ENCODE measurements at places on chromosomes 13 and 19. TPM values are rescaled to one million over a fixed set of nuclear protein-coding genes. Genes with fewer than 3 reads are reported as not detected.

The ZNF44 gene
- 15.5 TPM for total RNA-seq

The TMIGD2 gene
- 10.7 TPM for total RNA-seq

The SHISA7 gene
- not detected for total RNA-seq

The CYP4F8 gene
- not detected for total RNA-seq

The SLC1A5 gene
- 159 TPM for total RNA-seq

The PLIN5 gene
- total RNA-seq = 0.41 TPM

The RFPL4AL1 gene
- not detected for total RNA-seq

The EID2B gene
- total RNA-seq = 4.6 TPM

The TRAPPC6A gene
- 27.2 TPM for total RNA-seq

The CASP14 gene
- not detected for total RNA-seq
